ENCODE measurements at places on chromosomes 7 and 10.

DNA sequence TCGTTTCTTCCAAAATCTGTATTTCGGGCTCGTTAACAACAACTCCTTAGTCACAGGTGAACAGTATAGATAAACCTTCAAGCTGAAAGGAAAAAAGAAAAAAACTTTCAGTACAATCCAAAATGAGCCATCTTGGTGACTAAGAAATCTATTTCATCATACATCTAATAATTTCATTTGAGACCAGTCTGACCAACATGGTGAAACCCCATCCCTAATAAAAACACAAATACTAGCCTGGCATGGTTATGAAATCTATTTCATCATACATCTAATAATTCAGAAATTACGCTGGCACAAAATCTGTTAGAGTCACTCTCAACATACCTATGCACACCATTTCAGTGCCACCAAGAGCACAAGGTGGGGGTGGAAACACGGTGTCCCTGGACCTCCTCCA, 8.8 kb downstream of the DCLRE1C start:
- no peak for DNase-seq

DNA sequence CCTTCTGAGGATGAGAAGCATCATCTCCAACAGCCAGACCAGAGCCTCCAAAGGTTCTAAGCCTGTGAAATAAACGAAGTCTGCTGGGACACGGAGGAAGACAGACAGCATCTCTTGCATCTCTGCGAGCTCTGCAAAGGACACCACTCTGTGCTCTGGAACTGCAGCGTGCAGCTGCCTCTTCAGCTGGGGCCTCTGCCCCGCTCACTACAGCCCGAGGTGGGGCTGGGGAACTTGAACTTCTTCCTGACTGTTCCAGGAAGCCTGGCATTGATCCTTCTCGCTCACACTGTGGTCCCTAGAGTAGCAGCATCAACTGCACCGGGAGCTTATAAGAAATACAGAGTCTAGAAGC, 163.3 kb downstream of the USP6NL start:
- DNase-seq, result no peak

GRCh38 chr10:79320820-79321493, 26.3 kb upstream of the PPIF start:
- no peak for DNase-seq

GRCh38 chr7:152078025-152078424, 52.6 kb downstream of the GALNT11 start:
- no peak for DNase-seq

GRCh38 chr7:125934539-125934938, 1004.9 kb upstream of the POT1 start:
- DNase-seq, result no peak

DNA sequence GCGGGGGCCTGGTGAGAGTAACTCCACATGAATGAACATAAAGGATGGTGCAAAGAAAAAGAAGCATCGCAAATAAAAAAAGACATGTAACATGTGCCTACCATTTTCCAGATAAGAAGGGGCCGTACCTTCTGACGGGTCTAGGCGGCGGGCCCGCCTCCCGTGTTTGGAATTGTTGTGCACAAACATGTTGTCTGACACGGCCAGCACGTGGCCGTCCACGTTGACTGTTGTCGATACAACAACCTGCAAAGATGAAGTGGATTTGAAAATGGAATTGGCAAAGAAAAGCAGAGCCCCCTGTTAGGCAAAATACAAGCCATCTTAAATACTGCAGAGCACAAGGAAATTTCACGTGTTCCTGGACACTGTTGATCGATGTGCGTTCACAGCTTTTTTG, 90.7 kb downstream of the EBF3 start:
- no peak for DNase-seq

- DNase-seq, result peak; percentile 73
Measured at GRCh38 chr10:71999360-72000072, 35.3 kb downstream of the CHST3 start.

DNA sequence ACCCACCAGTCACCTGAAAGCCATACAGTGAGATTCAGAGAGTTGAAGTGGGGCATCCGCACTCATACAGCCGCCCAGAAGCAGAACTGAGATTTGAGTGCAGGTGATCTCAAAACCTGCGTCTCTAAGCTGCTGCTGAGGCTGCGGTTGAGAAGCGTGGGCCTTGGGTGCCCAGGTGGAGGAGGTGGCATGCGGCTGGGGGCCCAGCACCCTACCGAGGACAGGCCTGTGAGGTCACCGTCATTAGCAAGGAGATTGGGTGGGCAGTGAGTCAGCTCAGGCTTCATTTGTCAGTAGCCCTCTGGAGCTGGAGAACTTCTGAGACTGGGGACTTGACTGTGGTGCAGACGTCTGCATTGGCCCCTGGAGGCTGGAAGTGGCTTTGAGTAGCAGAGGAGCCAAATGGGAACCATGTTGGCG, 29.8 kb downstream of the ZMIZ1 start:
- no peak for DNase-seq

DNA sequence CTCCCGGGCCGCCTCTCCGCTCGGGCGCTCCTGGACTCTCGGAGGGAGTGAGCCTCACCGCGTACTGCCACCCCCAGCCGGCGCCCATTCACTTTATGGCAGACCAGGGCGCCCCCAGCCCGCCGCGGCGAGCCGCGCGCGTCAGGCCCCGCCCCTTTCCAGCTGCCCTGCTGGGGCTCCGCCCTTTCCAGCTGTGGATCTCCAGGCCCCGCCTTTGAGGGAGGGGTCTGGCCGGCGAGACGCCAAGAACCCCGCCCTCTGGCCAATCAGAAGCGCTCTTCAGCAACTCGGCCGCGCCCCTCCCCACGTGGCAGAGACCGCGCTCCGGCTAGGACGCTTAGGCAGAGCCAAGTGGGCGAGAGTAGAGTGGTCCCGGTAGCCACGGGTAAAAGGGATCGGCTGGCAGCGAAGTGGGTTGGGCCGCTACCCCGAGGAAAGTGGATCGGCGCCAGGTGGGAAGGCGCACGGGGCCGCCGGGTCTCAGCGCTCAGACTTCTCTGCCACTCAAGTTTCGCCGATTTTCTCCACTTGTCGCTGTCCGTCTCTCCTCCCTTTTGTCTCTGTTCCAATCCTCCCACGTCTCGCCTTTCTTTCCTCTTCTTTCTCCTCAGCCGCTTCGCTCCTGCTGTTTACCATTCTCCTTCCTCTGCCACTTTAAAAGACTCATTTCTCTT, at the start of gene PITX3:
Gene PITX3, minus strand, starts transcription at position 69 of the 674 bp plus-strand sequence. CDS start 9,432 bp downstream, outside the sequence.
- peak; percentile 62 for DNase-seq

- DNase-seq, result no peak
Measured at GRCh38 chr10:101451667-101452069, 97.7 kb downstream of the BTRC start.

DNA sequence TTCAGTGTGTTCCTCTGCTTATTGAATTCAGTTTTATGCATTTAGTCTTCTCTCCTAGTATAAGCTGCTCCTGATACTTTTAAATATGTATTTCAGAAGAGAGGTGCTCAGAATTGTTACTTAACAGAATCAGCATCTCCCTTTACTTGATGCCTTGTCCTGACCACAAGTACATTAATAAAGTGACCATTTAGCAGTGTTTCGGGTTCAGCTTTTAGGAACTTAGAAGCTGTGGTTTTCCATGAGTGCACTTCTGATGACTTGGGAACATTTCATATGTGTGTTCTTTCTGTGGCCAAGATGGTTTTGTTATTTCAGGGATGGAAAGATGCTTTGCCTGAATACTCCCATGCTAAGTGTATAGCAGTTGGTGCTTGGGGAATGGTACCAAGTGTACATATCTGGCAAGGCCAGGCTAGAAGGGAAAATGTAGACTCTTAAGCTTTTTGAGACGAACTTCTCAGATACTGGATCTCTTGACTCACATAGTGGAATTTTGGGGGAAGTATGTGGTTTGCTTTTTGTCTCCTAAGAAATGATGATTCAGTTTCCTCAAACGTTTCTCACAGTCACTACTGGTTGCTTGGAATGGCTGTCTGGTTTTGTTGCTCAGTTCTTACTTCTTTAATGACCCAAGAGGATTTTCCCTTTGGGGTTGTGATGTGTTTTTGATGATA, 17.2 kb downstream of the SGPL1 start:
- no peak for DNase-seq

- DNase-seq, result peak; percentile 50
Measured at GRCh38 chr10:121216721-121217181, 365.6 kb downstream of the WDR11 start.

DNA sequence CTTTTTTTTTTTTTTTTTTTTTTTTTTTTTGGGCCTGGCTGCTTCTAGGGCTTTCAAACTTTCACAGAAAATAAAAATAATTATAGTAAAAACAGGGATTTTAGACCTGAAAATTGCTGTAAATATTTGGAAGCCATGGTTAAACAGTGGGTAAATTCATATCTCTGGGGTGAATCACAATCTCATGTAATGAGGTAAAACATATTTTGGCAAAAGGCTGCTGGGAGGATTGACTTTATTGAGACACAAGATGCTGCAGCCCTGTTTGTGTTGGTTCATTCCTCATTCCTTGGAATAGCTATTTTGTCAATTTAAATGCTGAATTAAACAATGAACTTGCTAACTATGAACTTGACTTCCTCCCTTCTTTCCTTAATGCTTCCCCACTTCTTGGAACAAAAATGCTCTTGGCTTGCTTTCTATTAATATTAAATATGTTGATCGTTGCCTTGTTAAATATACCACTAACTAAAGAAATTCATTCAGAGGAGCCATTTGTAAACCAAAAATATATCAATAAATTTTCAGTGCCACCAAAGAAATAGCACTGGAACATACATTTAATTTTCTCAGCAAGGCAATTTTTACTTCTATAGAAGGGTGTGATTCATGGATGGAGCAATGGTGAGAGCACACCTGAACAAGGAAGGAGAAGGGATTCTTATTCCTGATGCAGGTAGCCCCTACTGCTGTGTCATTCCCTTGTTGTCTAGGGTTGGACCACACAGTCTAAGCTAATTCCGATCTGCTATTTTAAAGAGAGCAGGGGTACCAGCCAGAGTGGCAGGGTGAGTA, 24.6 kb downstream of the AGK start:
- no peak for DNase-seq

GRCh38 chr10:97570789-97571471, 1.6 kb upstream of the ANKRD2 start:
- DNase-seq, result no peak

DNA sequence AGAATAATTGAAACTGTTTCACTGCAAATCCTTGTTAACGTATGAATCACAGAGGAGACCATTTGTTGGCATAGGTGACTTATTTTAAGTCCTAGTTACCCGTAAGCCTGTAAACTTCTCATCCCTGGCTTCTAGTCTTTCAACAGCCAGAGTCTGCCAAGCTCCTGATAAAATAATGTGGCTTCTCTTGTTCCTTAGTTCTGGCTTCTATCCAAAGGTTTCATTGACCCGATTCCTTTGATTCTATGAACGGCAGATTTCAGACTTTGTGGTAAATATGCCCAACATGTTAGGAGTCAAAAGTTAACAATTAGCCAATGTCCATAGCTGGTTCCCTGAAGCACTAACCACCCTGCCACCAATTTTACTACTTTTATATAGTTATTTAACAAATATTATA, 23.3 kb downstream of the DNAH11 start:
- no peak for DNase-seq

- DNase-seq, result no peak
Measured at GRCh38 chr7:22572292-22572691, 72.3 kb upstream of the STEAP1B start.

- DNase-seq, result no peak
Measured at GRCh38 chr7:90857603-90858002, 261.5 kb downstream of the CDK14 start.

DNA sequence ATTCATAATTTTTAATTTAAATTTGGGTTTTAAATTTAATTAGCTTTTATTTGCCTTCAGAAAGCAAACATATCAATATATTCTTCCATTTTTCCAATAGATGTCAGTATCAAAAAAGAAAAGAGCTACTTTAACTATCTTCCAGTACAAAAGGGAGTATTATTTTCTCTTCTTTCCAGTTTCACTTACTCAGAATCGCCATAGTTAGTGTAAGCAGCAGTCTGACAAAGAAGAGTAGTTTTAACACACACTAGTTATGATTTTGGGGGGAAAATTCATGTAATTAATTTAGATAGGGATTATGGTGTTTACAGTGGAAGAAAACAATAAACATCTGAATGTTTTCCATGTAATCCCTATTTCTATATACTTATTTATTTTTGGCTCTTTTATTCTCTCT, 272.6 kb upstream of the DGKB start:
- no peak for DNase-seq

GRCh38 chr7:69754476-69754875, 156.2 kb downstream of the AUTS2 start:
- DNase-seq, result no peak

Data from nucleus accumbens (tissue), 56 donors.